ENCODE measurements at places on chromosomes 13 and 19. TPM values are rescaled to one million over a fixed set of nuclear protein-coding genes. Genes with fewer than 3 reads are reported as not detected.

DNA sequence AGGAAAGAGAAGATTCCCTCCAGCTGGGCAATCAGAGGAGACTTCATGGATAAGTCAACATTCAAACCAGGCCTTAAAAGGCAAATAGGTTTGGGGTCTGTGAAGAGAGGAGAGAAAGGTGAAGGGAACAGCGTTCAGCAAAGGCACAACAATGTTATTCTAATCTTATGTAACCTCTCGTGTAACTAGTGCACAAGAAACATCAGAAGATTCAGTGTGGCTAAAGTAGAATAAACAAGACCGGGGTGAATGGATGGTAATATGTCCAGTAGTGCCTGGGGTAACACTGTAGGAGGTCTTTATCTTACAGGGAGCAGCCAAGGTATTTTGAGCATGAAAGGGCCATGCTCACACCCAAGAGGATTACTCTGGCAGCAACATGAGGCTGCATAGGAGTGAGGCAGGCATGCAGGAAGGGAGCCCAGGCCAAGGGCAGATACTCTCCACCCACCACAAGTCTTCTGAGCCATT lies 24.1 kb downstream of the LHFPL6 start:
- no peak for DNase-seq

- no peak for DNase-seq
Observed at GRCh38 chr19:42096255-42096837, 20.4 kb downstream of the ZNF574 start.

DNA sequence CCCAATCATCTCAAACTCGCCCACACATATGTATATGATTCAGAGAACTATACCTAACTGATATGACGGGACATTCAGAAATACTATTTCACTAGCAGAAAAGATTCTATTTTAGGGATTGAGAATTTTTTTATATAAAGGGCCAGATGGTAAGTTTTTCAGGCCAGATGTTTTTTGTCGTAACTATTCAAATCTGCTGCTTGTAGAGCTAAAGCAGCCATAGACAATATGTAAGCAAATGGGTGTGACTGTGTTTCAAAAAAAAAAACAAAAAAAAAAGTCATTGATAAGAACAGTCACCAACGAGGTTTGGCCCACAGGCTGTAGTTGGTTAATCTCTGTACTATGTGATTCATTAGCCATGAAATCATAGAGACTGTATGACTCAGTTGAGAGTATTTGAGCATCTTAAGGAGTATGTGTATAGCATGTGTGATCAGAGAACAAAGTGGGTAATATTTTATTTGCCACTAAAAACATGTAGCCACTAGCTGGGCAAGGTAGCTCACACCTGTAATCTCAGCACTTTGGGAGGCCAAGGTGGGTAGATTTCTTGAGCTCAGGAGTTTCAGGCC lies 2724.7 kb downstream of the PCDH9 start:
- no peak for DNase-seq

DNA sequence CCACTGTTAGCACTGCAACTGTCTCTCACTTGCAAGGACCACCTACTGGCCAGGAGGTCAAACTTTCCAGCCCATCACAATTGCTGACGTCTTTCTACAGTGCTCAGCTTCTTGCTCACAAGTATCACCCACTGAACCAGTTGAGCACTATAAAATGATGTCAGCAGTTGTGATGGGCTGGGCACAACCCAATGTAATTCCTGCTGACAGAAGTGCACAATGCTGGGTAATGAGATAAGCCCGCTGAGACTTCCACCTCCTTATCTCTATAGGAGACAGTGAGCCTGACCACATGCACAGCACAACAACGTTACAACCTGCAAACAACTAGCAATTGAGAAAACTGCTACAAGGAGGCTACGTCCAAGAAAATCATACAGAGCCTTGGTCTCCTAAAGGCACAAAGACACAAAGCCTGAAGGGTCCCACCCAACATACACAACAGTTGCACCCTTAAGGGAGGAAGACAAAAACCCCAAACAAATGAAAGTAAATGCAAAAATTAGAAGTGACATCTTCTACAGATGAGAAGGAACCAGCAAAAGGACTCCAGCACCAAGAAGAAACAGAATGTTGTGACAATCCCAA lies 273.2 kb downstream of the LIG4 start:
- DNase-seq: no peak

N4BP2L1 gene
- total RNA-seq: 16.0 TPM

DMKN gene
- total RNA-seq: 200 TPM

OR7C1 gene
- not detected for total RNA-seq
